ENCODE measurements at places on chromosomes 16 and 17.

GRCh38 chr17:16005636-16006035 lies 6.0 kb downstream of the TTC19 start:
- no peak for DNase-seq

DNA sequence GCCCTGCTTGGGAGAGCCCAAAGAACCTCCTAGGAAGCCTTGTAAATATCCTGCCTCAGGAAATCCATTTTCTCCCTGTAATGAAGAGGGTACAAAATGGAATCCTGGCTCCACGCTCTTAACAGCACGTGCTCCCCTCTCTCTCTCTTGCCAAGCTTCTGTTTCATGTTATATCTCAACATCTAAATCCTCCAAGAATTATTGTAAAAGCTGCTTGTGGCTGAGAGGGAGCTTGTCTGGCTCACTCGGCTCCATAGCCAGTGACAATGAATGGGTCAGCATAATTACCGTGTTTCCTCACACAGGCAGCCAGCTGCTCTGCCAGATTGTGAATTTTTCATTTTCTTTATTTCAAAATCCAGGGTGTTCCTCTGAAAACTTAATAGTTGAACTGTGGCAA lies 317.8 kb downstream of the RBFOX1 start:
- no peak for DNase-seq

DNA sequence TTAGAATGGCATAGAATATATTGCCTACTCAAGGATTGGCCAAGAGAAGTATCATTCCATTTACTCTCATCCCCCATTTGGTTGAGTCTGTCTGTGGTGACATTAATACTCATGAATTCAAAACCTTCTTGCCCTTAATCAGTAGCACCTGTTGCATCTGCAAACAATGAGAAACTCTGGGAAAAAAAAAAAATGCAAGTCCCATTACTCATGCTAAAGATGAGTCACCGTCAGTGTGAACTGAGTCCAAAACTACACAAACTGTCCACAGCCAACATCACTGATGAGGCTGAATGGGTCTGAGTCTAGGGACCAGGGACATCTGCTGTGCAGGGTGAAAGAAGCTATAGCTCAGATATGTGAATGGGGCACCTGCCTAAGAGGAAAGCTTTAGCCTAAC lies 96.9 kb upstream of the ADAMTS18 start:
- DNase-seq = no peak

DNA sequence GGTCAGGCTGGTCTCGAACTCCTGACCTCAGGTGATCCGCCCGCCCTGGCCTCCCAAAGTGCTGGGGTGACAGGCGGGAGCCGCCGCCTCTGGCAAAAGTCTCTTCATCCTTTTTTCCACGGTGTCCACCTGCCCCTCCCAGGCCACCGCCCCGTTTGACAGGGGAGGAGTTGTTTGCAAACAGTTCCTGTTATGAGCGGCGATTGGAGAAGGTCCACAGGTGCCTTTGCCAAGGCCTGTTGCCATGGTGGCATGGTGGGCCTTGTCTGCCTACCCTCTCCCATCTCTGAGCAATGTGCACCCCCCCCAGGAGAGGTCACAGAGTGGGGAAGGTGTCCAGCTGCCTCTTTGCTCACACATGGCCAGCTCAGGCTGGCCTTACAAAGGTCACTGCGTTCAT lies 16.0 kb upstream of the RAP1GAP2 start:
- DNase-seq = no peak

DNA sequence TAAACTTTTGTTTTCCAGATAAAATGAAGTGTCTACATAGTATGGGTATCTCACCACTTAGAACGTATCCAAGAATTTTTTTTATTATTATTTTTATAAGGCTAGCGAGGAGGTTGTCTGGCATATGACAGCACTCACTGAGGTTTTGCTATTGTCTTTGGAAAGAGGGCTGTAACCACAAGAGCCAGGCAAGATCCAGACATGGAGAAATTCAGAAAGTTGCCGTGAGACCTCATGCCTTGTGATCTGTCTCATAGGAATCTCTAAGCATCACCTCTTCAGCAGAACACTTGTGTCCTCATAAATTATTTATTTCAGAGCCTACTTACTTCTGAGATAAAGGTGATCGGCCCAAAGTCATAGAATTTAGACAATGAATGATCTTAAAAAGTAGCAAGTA lies 410.8 kb downstream of the CDH11 start:
- DNase-seq = no peak

- no peak for DNase-seq
Observed at GRCh38 chr16:87243478-87243877, 73.7 kb downstream of the C16orf95 start.

GRCh38 chr16:16817196-16817595 lies 438.3 kb downstream of the NPIPA7 start:
- DNase-seq = no peak

All from T1000 (cell line).